ENCODE measurements at places on chromosomes 13 and 19.

DNA sequence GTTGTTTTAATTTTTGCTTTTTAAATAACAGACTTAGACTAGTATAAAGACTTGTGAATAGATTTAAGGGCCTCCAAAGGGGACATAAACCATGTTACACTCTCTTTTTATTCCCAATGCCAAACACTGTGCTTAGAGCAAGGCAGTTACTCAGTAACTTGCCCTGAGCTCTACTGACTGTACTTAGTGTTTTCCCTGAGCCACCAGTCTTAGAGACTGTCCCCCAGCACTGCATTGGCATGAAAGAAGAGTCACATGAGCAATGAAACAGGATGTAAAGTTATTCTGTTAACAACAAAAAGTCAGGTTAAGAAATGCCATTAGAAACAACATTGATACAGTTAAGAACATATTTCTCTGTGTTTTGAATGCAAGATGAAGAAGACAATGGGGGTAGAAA, 187.9 kb downstream of the TBC1D4 start:
- DNase-seq: no peak

- no peak for DNase-seq
Measured at GRCh38 chr13:45082964-45083363, 37.3 kb upstream of the GTF2F2 start.

- DNase-seq: no peak
Measured at GRCh38 chr13:104571161-104571892, 1505.1 kb upstream of the SLC10A2 start.

GRCh38 chr13:87671031-87671752, at the start of gene SLITRK5:
TSS of gene SLITRK5 (plus strand) at chr13:87671371. CDS start at chr13:87675389, 4,018 bp downstream.
- DNase-seq: peak; percentile 60

DNA sequence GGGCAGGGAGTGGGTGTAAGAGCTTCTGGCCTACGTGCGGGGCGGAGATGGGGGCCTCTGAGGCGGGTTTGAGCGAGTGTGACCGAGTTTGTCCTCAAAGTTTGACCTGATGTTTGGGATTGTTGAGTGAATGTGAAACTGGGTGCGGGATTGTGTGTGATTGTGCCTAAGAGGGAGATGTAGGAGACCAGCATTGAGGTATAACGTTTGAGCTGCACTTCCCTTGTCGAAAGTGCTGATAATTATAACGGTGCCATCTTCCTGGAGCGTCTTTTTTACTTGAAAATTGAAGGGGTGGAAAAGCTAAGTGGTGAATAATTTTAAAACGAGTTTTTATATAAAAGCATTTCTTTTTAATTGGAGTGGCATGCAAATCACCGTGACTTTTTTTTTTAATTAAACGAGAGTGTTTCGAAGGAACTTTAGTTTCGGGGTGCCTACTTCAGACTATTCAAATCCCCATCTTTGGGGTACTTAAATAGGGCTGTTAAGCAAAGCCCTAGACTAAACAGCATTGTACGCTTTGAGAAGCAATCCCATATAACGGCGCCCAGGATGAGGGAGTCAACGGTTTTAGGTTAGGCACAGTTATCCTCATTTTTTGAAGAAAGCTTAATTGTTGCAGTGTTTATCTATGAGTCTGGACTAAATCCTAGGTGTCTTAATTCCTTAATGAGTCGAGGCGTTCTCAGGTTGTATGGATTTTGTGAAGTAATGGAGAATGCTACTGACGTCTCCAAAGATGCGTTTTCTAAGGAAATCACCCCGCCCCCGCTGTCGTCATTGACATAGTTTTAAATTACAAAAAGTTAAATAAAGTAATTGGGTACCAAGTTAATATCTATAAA, 594 bp downstream of the ZNF146 start:
- DNase-seq: no peak

Data from GM12891 (cell line).